Cerebellar nuclear complex (tissue), 1 donor: ENCODE measurements at places on chromosomes 7 and 10.

DNA sequence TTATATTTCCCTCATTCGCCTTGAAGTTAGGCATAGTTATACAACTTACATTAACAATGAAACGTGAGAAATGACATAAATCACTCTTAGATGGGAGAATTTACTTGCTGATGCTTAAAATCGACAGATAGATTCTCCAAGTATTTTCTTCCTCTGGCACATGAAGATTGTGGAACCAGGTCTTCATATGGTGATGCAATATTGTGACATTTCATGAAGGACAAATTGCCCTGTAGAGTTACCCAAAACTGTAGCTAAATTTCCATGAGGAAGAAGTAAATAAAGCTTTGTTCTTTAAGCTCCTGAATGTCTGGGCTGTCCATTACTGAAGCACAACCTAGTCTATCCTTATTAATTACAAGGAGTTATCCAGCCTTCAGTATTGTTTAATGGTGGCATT, 353.1 kb downstream of the THSD7A start:
- DNase-seq, result no peak

GRCh38 chr10:94077042-94077441, 83.3 kb downstream of the PLCE1 start:
- no peak for DNase-seq

GRCh38 chr7:3879355-3880075, 578.5 kb downstream of the SDK1 start:
- no peak for DNase-seq

- DNase-seq, result no peak
Observed at GRCh38 chr7:81235997-81236396, 317.1 kb upstream of the SEMA3C start.

DNA sequence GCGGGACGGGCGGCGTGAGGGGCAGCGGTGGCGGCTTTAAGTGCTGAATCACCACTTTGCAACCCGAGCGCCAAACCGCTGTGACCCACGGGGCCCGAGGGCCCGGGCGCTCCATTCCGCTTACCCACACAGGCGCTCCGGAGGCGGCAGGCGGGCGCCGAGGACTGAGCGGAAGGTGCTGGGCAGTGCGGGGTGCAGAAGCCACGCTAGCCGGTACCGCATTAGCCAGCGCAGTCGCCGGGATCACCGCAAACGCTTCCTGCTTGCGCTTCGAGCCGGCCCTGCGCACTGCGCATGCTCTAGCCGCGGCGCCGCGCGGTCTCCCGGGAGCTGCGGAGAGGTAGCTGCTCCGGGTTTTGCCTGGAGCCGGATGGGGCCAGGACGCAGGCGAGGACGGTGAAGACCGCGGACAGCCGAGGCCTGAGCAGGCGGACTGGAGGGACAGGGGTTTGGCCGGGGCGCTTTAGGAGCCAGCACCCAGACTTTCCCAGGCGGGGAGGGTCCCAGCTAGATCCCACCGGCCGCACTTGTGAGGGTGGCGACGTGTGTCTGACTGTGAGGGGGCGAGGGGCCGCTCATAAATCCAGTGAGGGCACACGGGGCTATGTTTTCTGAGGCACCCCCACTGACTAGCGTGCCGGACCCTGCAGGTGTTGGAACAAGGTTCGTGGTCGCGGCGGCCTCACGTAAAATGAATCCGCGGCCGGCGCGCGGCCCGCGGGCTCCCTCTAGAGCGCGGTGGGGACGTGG, at the start of gene IDE:
Gene IDE (minus strand): TSS at position 296 of the 750 bp plus-strand sequence. CDS start 74 bp downstream, at position 222.
- DNase-seq, result peak; percentile 17

- no peak for DNase-seq
Observed at GRCh38 chr10:69612760-69613159, 17.3 kb upstream of the FAM241B start.
